Activated T-helper 9 cell treated with anti-CD3 and anti-CD28 coated beads, Interleukin-2, amount 50 U/mL, for 16 hours (primary cell): ENCODE measurements at places on chromosomes 16 and 17.

DNA sequence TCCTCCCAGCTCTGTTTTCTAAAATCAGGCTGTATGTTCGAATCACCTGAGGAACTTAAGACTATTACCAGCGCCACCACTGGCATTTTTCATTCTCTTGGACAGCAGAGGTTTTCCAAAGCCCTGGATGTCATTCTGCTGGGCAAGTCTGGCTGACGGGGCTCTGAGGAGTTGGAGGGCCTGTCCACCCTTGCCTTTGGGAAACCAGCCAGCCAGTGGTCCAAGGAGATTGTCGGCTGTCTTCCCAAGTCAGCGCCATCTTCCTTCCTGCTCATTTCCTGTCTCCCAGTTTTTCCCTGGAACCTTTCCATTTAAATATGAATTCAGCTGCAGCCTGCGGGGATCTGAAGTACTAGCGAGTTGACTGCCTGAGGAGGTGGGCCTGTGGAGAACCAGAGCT is 258.3 kb downstream of the PRKCA start:
- DNase-seq: no peak

GRCh38 chr16:53558710-53559109 is 55.7 kb upstream of the AKTIP start:
- DNase-seq: no peak

DNA sequence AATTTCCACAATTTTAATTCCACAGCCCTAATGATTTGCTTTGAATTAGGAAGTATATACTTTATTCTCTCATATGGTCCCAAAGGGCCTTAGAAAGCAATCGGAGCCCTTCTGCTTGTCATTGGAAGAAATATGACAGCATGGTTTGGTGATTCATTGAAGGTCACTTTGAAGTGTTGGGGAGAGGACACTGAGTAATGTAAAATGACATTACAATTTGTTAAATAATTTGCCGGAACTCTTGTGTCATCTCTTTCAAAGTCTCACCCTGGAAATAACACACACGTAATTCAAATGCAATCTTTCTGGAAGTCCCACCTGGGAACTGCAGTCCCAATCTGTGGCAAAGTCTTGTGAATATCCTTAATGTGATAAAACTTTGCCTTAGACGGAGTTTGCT is 59.8 kb downstream of the BMERB1 start:
- no peak for DNase-seq

- DNase-seq: no peak
These were observed 57.8 kb downstream of the BMERB1 start for GRCh38 chr16:15492091-15492740.

DNA sequence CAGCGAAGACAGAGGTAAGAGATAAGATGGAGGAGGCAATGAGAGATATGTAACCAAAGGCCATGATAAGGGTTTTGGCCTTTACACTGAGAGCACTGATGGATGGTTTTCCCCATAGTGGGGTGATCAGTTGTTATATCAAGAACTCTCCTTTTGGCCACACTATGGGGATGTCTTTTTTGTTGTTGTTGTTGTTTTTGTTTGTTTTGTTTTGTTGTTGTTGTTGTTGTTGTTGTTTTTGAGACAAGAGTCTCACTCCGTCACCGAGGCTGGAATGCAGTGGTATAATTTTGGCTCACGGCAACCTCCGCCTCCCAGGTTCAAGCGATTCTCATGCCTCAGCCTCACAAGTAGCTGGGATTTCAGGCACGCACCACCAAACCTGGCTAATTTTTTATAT is 244.8 kb upstream of the DYNLRB2 start:
- DNase-seq: no peak

GRCh38 chr17:12644623-12645022 is 21.1 kb upstream of the MYOCD start:
- DNase-seq: no peak

GRCh38 chr16:71927383-71927782 is 32.1 kb downstream of the IST1 start:
- DNase-seq: no peak

DNA sequence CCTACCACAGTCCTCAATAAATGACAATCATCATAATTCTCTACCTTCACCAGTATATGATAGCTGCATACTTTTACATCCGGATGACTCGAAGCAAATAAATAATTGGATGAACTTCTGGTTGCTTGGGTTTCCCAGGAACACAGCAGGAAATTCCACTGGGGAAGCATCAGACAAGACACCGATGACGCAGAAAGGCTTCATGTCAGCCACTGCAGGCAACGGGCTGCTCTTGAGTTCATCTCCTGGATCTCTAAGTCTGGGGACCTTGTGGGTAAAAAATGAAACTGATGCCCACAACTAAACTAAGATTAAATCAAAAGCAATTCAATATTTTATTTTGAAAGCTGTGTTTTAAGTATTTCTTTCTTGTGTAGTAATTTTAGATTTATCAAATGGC is 472.1 kb upstream of the C16orf82 start:
- no peak for DNase-seq

GRCh38 chr16:68179855-68180254 is 56.1 kb downstream of the ESRP2 start:
- no peak for DNase-seq

DNA sequence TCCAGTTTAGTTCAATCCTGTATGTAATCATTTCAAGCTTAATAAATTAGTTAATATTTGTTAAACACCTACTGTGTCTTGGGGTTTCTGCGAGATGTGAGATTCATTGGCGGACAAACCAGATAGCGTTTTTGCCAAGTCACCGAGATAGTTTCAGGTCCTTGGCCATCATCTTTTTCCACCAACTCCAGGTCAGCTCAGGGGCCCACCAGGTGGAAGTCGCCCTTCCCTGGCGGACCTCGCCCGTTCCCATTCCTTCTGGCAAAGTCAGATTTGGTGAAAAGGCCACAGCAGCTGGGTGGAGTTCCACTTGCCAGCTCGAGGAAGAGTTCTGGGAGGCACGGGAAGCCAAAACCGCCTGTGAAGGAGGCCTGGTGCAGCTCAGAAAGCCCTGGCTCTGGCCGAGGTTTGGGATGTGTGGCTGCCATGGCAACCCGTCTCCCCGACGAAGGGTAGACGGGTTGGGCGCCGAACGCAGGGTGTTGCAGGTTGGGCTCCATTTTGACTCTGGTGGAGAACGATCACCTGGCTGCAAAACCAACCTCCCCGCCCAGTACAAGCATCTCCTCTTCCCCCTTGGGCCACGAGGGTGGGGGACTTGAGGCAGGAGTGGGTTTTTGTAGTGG is 39.5 kb downstream of the CMIP start:
- no peak for DNase-seq

GRCh38 chr17:77373299-77374169 is 232.8 kb downstream of the SEC14L1 start:
- DNase-seq: no peak

- DNase-seq: peak; percentile 78
These were observed 432 bp downstream of the ZNF276 start for GRCh38 chr16:89721546-89722391.

DNA sequence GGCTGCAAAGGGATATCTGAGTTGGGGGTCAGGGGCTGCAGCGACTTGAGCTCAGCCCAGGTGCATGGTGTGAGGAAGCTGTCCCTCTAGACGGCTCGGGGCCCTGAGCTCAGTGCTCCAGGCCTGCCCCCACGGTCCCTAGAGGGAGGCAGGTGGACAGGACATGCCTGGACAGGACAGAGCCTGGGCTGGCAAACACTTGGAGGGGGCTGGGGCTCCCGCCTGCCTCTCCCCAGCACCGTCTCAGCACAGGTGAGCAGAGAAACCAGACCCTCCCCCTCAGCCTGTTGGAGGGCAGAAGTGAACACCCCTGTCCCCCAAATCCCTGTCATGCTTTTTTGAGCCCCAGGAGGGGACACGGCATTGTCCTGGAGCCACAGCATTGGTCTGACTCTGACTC is 11.4 kb upstream of the SLC38A10 start:
- no peak for DNase-seq

- peak; percentile 25 for DNase-seq
These were observed 1.1 kb downstream of the KATNB1 start for GRCh38 chr16:57736419-57737351.

DNA sequence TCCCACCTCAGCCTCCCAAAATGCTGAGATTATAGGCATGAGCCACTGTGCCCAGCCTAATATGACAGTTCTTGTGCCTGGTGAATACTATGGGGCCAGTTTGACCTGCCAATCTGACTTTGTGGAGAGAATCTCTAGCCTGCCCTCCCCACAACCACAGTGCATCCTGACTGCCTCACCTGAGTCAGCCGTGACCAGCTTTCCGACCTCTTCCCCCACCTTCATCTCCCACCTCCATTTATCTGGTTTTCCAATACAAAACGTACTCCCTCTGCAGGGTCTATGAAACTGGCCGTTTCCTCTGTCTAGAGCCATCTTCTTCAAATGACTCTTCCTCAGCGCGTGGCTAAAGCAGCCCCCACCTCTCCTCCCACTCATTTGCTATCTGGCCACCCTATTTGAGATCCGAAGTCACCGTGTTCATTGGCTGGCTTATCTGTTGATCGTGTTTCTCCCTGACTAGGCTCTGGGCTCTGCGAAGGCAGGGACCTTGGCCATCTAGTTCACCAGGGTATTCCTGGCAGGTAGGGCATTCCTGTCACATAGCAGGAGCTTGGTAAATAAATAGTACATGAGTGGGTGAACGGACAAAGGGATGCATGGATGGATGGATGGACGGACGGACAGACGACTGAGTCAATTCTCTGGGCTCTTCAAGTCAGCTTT is 22.3 kb upstream of the PLLP start:
- no peak for DNase-seq

- DNase-seq: no peak
These were observed 5.2 kb downstream of the EPN2 start for GRCh38 chr17:19242323-19242722.

GRCh38 chr17:39604911-39605491 is 2.7 kb downstream of the NEUROD2 start:
- no peak for DNase-seq

DNA sequence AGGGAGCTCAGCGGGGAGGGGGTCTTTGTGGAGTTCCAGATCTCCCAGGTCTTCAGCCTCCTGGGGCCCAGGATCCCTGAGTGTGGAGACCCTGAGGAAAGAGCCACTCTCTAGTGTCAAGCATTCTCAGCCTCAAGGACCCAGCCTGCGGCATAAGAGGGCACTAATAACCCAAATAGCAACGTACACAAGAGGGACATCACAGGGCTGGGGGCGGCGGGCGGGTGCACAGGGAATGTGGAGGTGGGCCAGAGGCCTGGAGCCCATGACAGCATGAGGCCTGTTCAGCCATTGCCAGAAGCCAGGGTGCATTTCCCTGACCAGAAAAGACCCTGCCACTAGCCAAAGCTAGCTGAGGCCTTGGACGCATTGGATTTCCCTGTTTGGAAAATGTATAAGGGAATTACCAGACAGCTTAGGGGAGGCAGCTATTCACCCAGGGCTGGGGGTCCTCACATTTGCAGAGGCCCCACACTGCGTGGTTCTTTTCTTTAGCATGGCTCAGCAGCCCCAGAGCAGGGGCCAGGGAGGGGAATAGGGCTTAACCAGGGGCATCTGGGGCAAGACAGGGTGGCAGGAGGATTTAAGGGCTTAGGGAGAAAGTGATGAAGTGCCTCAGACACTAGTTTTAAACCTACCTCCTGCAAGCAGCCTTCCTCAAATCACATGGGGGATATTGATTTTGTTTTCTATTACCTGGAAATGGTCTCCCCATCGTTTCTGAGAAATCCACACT is 13.5 kb upstream of the ALOX15B start:
- no peak for DNase-seq

DNA sequence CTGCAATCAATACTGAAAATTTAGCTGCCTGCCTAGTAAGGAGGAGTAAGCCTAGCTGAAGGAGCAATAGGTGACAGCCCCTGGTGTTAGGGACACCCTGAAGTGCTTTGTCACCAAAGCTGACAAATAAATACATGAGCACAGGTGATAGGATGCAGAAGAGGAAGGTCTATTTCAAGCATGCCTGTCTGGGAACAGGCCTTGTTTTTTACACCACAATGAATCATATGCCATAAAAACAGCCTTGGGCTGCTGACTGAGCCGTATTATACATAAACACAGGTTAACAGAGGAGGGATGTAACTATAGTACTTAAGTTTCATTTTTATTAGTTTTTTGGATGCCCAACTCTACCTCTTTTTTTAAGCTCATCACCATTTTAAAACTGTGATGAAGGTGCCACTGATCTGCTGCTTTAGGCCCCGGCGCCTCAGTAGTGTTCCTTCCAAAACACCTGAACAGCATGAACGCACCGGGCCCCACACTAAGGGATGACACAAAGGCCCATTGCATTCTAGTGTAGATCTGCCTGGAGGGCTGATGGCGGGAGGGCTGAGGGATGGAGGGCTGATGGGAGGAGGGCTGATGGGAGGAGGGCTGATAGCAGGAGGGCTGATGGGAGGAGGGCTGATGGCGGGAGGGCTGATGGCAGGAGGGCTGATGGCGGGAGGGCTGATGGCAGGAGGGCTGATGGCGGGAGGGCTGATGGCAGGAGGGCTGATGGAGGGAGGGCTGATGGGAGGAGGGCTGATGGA is 150.3 kb downstream of the AATF start:
- no peak for DNase-seq

- no peak for DNase-seq
These were observed 110.6 kb downstream of the METRNL start for GRCh38 chr17:83190004-83190385.

GRCh38 chr17:76080768-76081287 is 1.8 kb downstream of the ZACN start:
- no peak for DNase-seq

DNA sequence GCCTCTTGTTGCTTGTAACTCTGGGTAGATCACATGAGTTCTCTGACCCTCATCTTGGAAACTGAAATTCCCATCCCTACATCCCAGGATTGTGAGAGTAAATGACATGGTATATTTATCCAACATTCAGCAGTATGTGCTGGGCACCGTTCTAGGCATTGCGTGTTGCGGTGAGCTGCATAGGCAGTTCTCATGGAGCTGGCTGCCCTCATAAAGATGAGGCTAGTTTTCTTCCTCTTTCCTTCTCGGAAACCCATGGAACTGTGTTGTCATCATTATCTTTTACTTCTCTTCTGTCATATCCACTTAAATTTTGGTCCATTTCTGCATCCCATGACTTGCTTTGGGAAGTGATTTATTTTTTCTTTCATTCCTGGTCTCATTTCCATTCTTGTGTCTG is 17.2 kb downstream of the CMIP start:
- DNase-seq: no peak

GRCh38 chr17:80270104-80270503 is 9.5 kb downstream of the RNF213 start:
- no peak for DNase-seq
